ENCODE measurements at places on chromosomes 12 and 14. TPM values are rescaled to one million over a fixed set of nuclear protein-coding genes. Genes with fewer than 3 reads are reported as not detected.

GRCh38 chr12:119115296-119115905, 63.3 kb upstream of the HSPB8 start:
- DNase-seq = no peak

- no peak for DNase-seq
Observed at GRCh38 chr12:16148938-16149337, 128.5 kb downstream of the SLC15A5 start.

DNA sequence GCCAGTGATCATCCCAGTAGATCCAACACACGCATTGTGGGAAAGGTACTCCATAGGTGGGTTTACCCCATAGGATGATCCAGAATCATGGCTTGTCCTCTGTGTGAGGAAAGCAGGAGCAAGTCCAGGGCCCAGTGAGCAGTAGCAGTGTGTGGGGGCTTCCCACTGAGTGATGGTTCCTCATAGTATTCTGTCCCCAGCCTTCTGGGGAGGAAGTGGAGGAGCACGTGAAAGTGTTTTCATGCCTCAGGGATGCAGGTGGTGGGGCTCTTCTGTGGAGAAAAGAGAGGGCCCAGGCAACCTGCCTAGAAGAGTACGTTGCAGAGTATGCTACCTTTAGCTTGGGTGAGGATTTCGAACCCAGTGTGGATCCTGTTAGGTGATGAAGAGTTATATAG, 56.5 kb downstream of the SUSD6 start:
- no peak for DNase-seq

DNA sequence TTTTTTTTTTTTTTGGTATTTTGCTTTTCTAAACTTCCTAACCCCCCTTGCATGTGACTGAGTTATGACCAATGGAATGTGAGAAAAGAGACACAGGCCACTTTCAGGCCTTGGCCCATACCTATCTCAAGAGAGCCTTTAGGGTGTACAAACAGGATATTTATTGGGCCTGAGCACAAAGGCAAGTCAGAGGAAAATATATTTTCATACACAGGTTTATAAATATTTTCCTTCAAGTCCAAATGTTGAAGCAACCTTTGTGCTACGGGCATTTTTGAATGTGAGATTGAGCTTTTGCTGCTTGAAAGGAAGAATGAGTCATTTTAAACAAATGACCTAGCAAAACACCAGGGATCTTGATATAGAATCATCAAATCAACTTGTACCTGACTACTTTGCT, 228.6 kb upstream of the E2F7 start:
- DNase-seq = no peak

GRCh38 chr14:74956027-74956279, 556 bp upstream of the PGF start:
- no peak for DNase-seq

- DNase-seq = no peak
Observed at GRCh38 chr12:13000616-13000924, 505 bp upstream of the HEBP1 start.

DNA sequence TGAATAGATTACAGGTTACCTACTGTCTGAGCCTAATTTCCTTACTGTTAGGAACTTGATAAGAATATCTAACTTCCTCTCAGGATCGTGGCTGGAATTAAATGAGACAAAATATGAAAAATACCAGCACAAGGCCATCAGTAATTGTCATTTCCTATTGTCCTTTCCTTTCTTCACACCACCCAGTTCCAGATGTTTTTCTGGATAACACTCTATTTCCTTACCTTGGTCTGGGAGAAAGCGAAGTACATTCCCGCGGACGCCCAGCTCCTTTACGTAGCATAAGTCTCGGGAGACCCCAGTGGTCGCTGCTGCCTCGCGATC, 376 bp downstream of the GDF3 start:
- DNase-seq = no peak

- no peak for DNase-seq
Observed at GRCh38 chr12:20319366-20319765, 49.0 kb upstream of the PDE3A start.

- DNase-seq = peak; percentile 26
Observed at GRCh38 chr14:88385212-88386101, at the start of gene SPATA7. SPATA7 (plus strand) TSS chr14:88385657; CDS start chr14:88385819, 162 bp downstream.

The BDKRB1 gene
- total RNA-seq = 4.2 TPM

The EXOC3L4 gene
- not detected for total RNA-seq

The SYNE3 gene
- total RNA-seq = 9.2 TPM

The OTOGL gene
- total RNA-seq = 0.23 TPM
